Activated CD4-positive, alpha-beta T cell treated with anti-CD3 and anti-CD28 coated beads, Interleukin-2, amount 10 ng/mL, durations not matched to agents 24 days and 14 days (primary cell): ENCODE measurements at places on chromosomes 13 and 19. TPM values are rescaled to one million over a fixed set of nuclear protein-coding genes. Genes with fewer than 3 reads are reported as not detected.

GRCh38 chr19:39410831-39411080 is 1.7 kb upstream of the PLEKHG2 start:
- peak overlapping the region; percentile 88 for H3K27ac ChIP-seq
- peaks cover 53% of the 10 kb centered on the region for H3K4me1 ChIP-seq
- H3K4me3 ChIP-seq = peak overlapping the region; percentile 87
- H3K36me3 ChIP-seq = peaks cover 35% of the 10 kb centered on the region
- H3K27me3 ChIP-seq = no peaks in the 10 kb centered on the region

BCAM gene
- not detected in 2 replicates for total RNA-seq

DNA sequence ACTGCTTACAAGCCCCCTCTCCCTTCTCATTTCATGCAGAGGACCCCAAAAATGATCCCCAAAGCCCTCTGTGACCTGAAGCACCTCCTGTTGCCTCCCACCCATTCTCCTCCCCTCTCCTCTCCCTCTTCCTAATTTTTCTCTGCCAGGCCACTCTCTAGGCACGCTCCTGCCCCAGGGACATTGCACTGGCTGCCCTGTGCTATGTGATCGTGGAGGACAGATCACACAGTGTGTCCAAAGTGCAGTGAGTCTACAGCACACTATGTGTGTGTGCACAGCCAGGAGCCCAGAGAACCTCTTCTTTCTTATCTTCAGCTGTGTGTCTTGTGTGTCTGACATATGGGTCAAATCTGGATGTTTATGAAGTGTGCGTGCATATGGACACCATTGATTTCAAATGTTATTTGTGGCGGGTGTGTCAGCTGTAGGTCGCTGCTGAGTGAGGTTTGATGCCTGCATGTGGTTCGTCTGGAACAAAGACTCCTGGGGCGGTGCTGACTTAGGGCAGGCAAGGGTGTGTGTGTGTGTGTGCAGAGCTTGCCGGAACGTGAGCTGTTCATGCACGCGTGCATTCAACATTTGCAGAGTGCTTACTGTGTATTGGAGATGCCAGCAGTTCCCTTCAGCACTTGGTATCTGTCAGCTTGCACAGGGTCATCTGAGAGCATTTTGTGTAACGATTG is 2.1 kb upstream of the KLHL26 start:
- peaks cover 22% of the 10 kb centered on the region for H3K4me1 ChIP-seq
- H3K27me3 ChIP-seq = peaks cover 12% of the 10 kb centered on the region
- H3K36me3 ChIP-seq = peaks cover 3% of the 10 kb centered on the region

IZUMO4 gene
- 9.5 and 10.0 TPM in 2 replicates for total RNA-seq

DNA sequence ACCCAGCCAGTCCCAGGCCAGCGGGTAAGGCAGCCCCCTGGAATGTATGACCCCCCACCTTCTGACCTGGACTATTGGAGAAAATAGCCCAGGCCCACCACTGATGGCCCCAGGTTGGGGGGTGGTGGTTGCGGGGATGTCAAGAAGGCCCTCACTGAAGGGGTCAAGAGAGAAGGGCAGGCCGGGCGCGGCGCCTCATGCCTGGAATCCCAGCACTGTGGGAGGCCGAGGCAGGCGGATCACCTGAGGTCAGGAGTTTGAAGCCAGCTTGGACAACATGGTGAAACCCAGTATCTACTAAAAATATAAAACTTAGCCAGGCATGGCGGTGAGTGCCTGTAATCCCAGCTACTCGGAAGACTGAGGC is 1.5 kb upstream of the ADAMTSL5 start:
- H3K4me3 ChIP-seq = peak overlapping the region; percentile 55
- peaks cover 2% of the 10 kb centered on the region for H3K4me1 ChIP-seq
- no peak for DNase-seq
- H3K27ac ChIP-seq = no peak overlapping the region

TNFRSF19 gene
- not detected in 2 replicates for total RNA-seq

TMEM86B gene
- 6.8 and 7.7 TPM in 2 replicates for total RNA-seq

GRCh38 chr13:46527237-46527636 is 25.7 kb upstream of the LRCH1 start:
- peaks cover 22% of the 10 kb centered on the region for H3K4me1 ChIP-seq
- no peak overlapping the region for H3K27ac ChIP-seq
- DNase-seq = no peak
- H3K4me3 ChIP-seq = no peak overlapping the region
- peaks cover 12% of the 10 kb centered on the region for H3K27me3 ChIP-seq

DNA sequence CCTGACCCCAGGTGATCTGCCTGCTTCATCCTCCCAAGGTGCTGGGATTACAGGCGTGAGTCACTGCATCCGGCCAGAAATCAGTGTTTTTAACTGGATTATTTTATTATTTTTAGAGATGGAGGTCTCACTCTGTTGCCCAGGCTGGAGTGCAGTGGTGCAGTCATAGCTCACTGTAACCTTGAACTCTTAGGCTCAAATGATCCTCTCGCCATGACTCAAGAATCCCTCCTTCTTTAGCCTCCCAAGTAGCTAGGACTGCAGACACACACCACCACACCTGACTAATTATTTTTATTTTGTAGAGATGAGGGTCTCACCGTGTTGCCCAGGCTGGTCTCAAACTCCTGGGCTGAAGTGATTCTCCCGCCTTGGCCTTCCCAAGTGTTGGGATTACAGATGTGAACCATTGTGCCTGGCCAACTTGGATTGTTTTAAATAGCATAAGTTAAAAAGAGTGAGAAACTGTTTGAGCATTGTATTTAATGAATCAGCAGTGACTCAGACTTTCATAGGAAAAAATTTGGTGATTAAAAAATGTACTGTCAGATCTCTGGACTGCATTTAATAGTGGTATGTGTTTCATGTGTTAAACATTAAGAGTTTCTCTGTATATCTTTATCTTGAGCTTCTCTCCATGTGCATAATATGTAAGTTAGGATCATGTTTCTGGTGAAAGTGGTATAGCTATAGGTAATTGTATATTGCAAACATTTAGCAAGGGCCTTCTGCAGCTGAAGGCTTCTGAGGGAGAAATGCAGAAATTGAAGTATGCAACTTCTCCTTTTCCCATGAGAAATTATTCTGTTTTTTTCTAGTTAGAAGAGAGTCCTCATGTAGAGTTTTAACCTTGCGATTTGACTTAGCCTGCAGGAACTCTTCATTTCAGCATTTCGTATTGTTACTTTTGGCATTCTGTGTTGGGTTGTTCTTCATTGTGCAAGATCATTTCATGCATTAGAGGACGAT is 121.2 kb downstream of the PCCA start:
- H3K27me3 ChIP-seq = no peaks in the 10 kb centered on the region
- no peak for DNase-seq
- no peak overlapping the region for H3K4me3 ChIP-seq
- H3K36me3 ChIP-seq = peaks cover 11% of the 10 kb centered on the region
- no peak overlapping the region for H3K27ac ChIP-seq

ZNF888 gene
- total RNA-seq = 4.4 and 6.5 TPM in 2 replicates

DNA sequence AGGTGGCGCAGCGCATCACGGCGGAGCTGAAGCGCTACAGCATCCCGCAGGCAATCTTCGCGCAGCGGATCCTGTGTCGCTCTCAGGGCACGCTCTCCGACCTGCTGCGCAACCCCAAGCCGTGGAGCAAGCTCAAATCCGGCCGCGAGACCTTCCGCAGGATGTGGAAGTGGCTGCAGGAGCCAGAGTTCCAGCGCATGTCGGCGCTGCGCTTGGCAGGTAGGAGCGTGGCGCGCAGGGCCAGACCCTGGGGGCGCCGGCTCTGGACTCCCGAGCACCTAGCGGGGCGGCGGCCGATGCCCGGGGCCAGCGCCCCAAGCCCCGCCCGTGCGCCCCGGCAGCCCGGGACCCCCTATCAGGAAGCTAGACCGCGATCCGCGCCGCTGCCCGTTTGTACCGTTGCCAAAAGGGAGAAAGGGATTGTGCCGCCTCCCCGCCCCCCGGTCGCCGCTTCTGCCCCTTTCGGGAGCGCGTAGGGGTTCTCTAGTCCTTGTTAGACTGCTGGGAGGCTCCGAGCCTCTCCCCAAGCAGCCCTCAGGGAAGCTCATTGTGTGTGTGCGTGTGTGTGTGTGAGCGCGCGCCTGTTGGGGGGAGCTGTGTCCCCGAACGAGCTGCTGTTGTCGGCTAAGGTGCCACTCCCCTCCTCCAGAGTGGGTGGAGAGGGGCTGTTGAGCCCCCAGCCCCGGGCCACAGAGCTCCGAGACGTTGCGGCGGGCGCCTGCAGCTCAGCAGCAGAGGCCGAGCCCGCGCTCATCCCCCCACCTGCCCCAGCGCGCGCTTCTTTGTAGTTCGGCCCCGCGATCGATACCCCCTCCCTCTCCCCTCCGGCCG is 1.5 kb downstream of the ONECUT3 start:
- H3K36me3 ChIP-seq = peaks cover 4% of the 10 kb centered on the region
- H3K4me3 ChIP-seq = no peak overlapping the region
- peak overlapping the region; percentile 80 for H3K27ac ChIP-seq
- peaks cover 63% of the 10 kb centered on the region for H3K27me3 ChIP-seq
- peaks cover 2% of the 10 kb centered on the region for H3K4me1 ChIP-seq
- DNase-seq = peak; percentile 71

- peaks cover 16% of the 10 kb centered on the region for H3K27me3 ChIP-seq
- H3K4me1 ChIP-seq = peaks cover 38% of the 10 kb centered on the region
- no peak overlapping the region for H3K4me3 ChIP-seq
- H3K36me3 ChIP-seq = no peaks in the 10 kb centered on the region
- no peak for DNase-seq
- no peak overlapping the region for H3K27ac ChIP-seq
Observed at GRCh38 chr19:41930926-41931592, 2.8 kb upstream of the ERFL start.

DNA sequence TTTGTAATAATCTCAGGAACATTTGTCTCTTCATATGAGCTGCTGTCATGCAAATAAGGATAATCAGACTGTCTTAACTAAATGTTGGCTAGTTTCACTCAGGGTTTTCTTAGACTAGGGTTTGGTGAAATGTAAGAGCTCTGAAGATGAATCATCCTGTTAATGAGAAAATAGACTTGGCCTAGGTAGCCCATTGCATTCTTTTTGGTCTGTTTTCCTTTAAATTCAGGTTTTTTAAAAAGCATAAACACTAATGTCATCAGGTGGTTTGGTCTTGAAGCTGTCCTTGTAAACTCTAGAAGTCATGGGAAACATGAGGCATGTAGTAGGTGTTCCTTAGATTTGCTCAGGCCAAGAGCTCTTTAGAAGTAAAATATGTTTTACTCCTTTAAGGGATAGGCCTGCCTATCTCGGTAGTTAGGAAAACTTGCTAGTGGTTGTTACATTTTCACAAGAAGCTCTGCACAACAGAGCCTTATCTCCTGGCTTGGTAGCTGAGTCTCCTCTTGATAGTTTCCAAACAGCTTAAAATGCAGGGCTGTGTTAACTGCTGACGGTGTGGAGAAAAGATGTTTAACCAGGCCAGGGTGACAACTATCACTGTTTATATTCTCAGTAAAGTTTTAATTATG is 62.0 kb upstream of the C1QTNF9B start:
- peaks cover 11% of the 10 kb centered on the region for H3K27me3 ChIP-seq
- no peak for DNase-seq
- H3K4me3 ChIP-seq = no peak overlapping the region
- H3K27ac ChIP-seq = no peak overlapping the region

DNA sequence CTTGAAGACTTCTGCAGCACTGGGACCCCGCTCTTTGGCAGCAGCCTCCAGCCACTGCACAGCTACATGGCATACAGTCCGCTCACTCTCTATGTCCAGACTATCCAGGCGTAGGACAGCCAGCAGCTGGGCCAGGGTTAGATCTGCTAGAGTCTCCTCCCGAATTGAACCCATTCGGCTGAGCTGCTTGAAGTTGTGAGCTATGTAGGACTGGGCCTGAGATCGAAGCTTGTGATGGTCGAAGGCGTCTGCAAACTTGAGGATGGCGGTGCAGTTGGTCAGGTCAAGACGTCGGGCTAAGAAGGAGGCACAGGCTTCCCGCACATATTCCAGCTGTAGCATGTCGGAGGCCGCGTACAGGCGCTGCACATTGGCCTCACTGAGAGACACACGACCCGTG is 900 bp downstream of the KBTBD7 start:
- peak overlapping the region; percentile 90 for H3K4me3 ChIP-seq
- no peaks in the 10 kb centered on the region for H3K27me3 ChIP-seq
- H3K27ac ChIP-seq = peak overlapping the region; percentile 95
- no peak for DNase-seq
- peaks cover 29% of the 10 kb centered on the region for H3K36me3 ChIP-seq

GRCh38 chr19:4620675-4621074 is 18.6 kb upstream of the TNFAIP8L1 start:
- no peaks in the 10 kb centered on the region for H3K27me3 ChIP-seq
- no peaks in the 10 kb centered on the region for H3K36me3 ChIP-seq
- H3K27ac ChIP-seq = no peak overlapping the region

GRCh38 chr19:49626226-49626625 is 13.7 kb downstream of the RRAS start:
- H3K4me1 ChIP-seq = no peaks in the 10 kb centered on the region
- H3K36me3 ChIP-seq = peaks cover 32% of the 10 kb centered on the region
- H3K4me3 ChIP-seq = no peak overlapping the region
- no peaks in the 10 kb centered on the region for H3K27me3 ChIP-seq
- DNase-seq = no peak
- no peak overlapping the region for H3K27ac ChIP-seq

- H3K4me1 ChIP-seq = peaks cover 61% of the 10 kb centered on the region
- H3K4me3 ChIP-seq = no peak overlapping the region
- no peaks in the 10 kb centered on the region for H3K27me3 ChIP-seq
- H3K36me3 ChIP-seq = peaks cover 34% of the 10 kb centered on the region
Observed at GRCh38 chr19:18839465-18840287, 7.9 kb downstream of the UPF1 start.

UHRF1 gene
- total RNA-seq = 158 and 161 TPM in 2 replicates

DNA sequence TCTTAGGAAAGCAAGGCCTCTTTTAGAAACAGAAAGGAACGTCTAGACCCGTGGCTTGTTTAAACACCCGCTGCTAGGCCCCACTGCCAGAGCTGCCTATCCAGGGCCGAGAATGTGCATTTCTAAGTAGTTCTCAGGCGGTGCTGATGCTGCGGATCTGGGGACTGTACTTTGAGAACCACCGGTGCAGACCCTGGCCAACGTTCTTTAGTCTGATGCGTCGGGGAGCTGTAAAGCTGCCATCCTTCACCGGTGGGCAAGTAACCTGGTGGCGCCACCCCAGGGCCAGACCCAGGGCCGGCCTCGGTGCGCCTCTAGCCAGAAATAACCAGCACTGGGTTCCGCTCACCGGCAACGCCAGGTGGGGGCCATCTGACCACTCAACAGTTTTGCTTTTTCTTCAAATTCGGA is 47.1 kb downstream of the TGDS start:
- H3K4me1 ChIP-seq = peaks cover 18% of the 10 kb centered on the region
- no peaks in the 10 kb centered on the region for H3K36me3 ChIP-seq
- H3K4me3 ChIP-seq = peak overlapping the region; percentile 82
- peak; percentile 84 for DNase-seq
- H3K27me3 ChIP-seq = peaks cover 8% of the 10 kb centered on the region

- H3K36me3 ChIP-seq = no peaks in the 10 kb centered on the region
- no peak overlapping the region for H3K27ac ChIP-seq
- H3K4me3 ChIP-seq = no peak overlapping the region
- no peak for DNase-seq
- no peaks in the 10 kb centered on the region for H3K4me1 ChIP-seq
Observed at GRCh38 chr13:37736045-37736444, 133.5 kb downstream of the TRPC4 start.

DNA sequence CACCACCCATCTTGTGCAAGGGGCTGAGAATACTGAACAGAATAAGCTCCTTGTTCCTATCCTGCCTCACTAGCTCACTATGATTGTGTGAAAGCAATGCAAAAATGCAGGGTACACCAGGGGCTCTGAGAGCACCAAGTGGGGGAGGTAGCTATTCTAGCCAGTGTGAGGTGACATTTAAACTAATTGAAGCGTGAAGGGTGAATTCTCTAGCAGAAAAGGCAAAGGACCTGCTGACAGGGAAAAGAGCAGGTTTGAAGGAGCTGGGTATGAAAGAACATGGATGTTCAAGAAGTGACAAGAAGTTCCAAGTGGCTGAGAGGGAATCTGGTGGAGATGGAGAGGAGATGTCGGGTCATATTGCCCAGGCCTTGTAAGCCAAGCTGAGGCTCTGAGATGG is 64.2 kb downstream of the SIAH3 start:
- H3K4me3 ChIP-seq = no peak overlapping the region
- DNase-seq = no peak
- H3K4me1 ChIP-seq = peaks cover 2% of the 10 kb centered on the region
- H3K36me3 ChIP-seq = no peaks in the 10 kb centered on the region
- H3K27ac ChIP-seq = no peak overlapping the region
- no peaks in the 10 kb centered on the region for H3K27me3 ChIP-seq
